ENCODE measurements at places on chromosomes 4 and X.
A peak's percentile ranks its signal among the peaks of the same experiment; 100 is the strongest.

- DNase-seq = no peak
These were observed 405 bp upstream of the ZAR1 start for GRCh38 chr4:48489683-48490011.

DNA sequence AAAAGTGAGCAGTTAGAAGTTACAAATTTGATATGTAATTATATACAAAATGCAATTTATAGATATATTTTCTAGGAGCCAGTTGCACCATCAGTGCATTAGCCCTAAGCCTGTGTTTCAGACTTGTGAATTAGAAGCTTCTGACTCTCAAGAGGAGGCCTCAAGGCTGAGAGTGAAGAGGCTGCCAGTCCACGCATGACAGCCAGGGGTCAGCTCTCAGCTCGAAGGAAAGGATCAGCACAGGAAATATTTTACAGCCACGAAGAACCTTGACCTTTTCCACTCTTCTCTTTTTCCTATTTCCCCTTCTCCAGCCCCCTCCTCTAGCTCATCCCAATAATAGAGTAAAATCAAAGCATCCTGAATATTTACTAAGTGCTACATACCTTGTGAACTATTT is 642.4 kb downstream of the TRIML1 start:
- no peak for DNase-seq

GRCh38 chr4:3786196-3786869 is 20.1 kb downstream of the ADRA2C start:
- DNase-seq = no peak

DNA sequence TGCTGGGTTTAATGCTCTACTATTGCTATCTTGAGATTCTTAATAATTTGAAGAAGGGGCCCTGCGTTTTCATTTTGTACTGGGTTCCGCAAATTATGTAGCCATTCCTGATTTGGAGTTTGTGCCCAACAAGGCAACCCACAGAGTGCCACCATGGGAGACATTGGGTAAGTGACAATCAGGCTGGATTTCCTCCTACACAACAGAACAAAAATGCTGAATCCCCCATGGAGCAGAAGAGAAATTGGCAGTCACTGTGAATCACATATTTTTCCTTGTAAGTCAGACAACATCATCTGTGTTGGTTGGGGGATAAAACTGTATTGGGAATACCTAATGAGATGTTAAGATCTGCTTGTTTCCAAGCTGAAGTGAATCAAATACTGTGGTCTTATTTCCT is 80.9 kb downstream of the CNGA2 start:
- DNase-seq = no peak

DNA sequence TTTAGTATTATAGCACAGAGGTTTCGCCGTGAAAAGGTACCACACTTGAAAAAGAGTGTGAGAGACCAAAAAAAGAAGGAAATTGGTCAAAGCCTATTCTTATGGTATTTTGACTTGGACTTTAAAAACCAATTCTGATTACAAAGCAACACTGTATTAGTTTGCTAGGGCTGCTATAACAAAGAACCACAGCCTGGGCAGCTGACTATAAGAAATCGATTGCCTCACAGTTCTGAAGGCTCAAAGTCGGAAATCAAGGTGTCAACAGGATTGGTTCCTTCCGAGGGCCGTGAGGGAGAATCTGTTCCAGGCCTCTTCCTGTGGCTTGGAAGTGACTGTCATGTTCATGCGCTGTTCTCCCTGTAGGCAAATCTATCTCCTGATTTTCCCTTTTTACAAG is 17.9 kb downstream of the DAPP1 start:
- DNase-seq = no peak

DNA sequence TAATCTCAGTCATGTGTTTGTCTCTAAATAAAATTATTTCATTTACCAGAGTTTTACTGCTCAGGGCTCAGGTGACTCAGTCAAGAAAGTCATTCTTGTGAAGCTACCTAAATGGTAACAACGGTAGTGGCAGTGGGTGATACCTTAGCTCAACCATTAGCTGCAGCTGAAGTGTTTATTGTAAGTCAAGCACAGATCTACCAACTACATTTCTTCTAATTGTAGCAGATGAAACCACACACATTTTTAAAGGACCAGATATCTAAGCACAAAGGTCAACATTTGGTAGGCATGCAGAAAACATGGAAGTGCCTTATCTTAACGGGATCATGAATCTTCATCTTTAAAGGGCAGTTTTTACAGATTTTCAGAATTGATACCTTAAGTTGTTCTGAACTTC is 79.1 kb downstream of the FAT4 start:
- no peak for DNase-seq

GRCh38 chr4:6574747-6575502 is at the start of gene MAN2B2:
MAN2B2 (plus strand) TSS chr4:6575189; CDS start chr4:6575211, 22 bp downstream.
- peak; percentile 81 for DNase-seq

DNA sequence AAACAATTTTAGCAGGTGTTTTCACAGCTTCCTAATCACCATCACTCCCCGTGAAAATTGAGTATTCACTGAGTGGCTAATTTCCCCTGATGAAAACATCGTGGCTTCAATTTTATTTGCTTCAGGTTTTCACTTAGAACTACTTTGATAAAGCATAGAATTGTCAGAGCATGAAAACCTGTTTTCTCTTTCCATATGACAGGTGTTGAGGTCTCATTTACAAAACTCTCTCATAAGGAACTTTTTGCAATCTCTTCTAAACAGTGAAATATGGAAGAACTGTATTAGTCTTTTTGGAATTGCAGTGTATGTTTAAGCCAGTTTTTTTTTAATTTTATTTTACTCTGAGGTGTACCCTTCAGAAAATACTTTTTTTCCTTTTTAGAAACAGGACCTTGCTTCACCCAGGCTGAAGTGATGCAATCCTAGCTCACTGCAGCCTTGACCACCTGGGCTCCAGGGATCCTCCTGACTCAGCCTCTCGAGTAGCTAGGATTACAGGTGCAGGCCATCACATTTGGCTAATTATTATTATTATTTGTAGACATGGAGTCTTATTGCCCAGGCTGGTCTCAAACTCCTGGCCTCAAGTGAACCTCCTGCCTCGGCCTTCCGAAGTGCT is 111.2 kb upstream of the RAPGEF2 start:
- DNase-seq = no peak

- DNase-seq = no peak
These were observed 68.9 kb upstream of the MND1 start for GRCh38 chr4:153275380-153276276.

- no peak for DNase-seq
These were observed 341.4 kb upstream of the NOCT start for GRCh38 chr4:138674209-138674608.

- no peak for DNase-seq
These were observed 95.5 kb upstream of the KLHL13 start for GRCh38 chrX:118211891-118212816.

GRCh38 chr4:150710770-150711375 is 128.9 kb downstream of the MAB21L2 start:
- DNase-seq = no peak

GRCh38 chrX:40108959-40109287 is 11.2 kb upstream of the BCOR start:
- peak; percentile 52 for DNase-seq

DNA sequence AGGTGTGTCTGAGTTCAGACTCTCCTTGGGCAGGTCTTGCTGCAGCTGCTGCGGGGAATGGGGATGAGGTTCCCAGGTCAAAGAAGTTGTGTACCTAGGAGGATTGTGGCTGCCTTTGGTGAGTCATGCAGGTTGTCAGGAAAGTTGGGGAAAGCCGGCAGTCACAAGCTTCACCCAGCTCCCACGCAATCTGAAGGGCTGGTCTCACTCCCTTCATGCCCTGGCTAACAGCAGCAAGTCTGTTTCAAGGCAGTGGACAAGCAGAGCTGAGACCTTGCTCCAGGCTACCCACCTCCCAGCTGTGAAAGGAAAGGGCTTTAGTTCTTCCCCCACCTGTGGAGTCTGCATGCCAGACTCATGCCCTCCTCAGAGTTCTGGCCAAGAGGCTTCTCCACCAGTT is 287.2 kb downstream of the DTHD1 start:
- DNase-seq = no peak

DNA sequence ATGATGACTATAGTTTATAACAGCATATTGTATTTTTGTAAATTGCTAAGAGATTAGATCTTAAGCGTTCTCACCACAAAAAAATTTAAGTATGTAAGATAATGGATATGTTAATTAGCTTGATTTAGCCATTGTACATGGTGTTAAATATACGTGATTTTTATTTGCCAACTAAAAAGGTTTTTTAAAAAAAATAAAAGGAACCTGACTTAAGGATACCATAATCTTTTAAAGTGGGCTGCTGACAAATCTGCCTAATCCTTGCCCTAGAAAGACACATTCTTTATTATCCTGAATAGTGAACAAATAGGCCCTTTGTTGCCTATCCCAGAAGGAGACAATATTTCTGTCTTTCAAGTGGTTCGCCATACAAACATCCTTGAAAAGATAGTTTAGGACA is 94.6 kb upstream of the FAM47C start:
- no peak for DNase-seq

- no peak for DNase-seq
These were observed 12.9 kb downstream of the PPP2R3B start for GRCh38 chrX:373641-374471.

- no peak for DNase-seq
These were observed 219.7 kb downstream of the DCLK2 start for GRCh38 chr4:150297861-150298474.

DNA sequence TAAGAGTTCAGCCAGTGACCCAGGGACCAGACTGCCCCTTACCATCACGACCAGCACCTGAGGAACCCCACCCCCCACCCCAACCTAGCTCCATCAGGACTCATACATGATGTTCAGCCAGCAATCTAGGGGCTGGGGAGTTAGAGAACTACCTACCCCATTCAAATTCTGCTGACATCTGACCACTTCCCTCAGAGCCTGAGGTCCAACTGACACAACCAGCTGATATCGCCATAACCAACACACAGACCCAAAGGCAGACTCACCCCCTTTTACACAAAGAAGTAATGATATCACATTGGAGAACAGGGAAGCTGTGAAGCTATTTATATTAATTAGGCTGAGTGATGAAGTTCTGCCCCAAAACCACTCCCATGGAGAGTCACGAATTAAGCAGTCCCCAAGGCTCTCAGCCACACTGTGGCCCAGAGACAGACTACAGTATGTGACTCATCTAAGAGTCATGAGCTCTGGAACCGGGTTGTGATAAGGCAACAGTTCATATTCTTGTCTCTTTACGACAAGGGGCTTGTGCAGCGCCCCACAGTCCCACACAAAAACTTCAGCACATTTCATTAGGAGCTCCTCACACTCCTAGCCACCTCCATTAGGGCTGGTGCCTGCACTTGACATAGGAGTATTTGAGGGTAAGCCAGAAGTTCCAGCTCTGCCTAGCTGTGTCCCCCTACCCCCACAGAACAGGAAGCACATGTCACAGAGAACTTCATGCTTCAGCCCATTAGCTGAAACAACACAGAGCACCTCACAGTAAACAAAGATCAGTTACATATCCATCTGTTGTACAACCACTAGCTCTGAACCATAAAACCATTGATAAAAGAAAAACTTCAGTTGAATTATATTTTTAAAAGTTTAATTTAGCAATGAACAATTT is 184.7 kb upstream of the ZCCHC13 start:
- DNase-seq = no peak

- DNase-seq = peak; percentile 49
These were observed 25.1 kb downstream of the XIAP start for GRCh38 chrX:123884809-123885408.

- no peak for DNase-seq
These were observed 19.5 kb upstream of the SH3D19 start for GRCh38 chr4:151344948-151345347.
